ENCODE measurements at places on chromosomes 11 and 22. TPM values are rescaled to one million over a fixed set of nuclear protein-coding genes. Genes with fewer than 3 reads are reported as not detected.

DNA sequence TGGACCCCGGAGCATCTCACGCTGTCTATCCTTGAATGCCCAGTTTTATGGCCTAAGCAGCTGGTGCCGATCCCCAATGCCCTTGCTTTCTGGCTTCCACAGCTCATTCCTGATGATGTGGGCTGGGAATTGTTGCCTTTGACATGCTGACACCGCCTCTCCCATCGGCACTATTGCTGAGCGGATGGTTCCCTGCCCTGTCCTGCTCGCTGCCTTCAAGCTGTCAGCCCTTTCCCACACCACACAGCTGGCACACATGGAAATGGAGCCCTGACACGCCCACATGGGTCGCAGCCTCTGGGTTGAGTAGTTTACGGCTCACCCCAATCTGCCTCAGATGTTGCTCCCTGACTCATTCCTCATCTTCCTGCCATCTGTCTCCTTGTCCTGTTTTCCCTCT, 110.2 kb upstream of the SESN3 start:
- DNase-seq, result no peak

DNA sequence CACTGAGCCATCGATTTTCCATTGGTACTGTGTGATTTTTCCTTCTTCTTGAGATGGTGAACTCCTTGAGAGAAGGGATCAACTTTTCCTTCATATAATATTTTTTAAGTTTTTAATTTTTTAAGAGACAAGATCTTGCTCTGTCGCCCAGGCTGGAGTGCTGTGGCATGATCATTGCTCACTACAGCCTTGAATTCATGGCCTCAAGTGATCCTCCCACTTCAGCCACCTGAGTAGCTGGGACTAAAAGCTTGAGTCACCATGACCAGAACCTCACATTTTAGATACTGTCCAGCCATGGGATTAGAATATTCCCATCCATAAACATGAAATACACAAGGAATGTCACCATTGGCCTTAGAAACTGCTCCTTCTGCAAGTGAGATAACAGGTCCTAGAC, 66.9 kb upstream of the CHRM4 start:
- DNase-seq, result no peak

GRCh38 chr11:73386016-73386415, 9.8 kb downstream of the RELT start:
- DNase-seq, result no peak

GRCh38 chr22:39135092-39135896, 17.2 kb downstream of the CBX7 start:
- peak; percentile 50 for DNase-seq

DNA sequence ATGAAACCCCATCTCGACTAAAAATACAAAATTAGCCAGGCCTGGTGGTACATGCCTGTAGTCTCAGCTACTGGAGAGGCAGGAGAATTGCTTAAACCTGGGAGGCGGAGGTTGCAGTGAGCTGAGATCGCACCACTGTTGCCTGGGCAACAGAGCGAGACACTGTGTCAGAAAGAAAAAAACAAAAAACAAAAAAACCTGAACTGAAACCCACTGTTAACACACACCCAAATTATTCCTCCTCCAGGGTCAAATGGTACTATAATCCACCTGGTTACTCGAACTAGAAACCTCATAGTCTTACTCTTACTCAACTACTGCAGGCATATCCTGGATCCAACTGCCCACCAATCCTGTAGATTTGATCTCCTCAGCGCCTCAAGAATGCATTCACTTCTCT, 35.5 kb downstream of the USP28 start:
- DNase-seq, result no peak

DNA sequence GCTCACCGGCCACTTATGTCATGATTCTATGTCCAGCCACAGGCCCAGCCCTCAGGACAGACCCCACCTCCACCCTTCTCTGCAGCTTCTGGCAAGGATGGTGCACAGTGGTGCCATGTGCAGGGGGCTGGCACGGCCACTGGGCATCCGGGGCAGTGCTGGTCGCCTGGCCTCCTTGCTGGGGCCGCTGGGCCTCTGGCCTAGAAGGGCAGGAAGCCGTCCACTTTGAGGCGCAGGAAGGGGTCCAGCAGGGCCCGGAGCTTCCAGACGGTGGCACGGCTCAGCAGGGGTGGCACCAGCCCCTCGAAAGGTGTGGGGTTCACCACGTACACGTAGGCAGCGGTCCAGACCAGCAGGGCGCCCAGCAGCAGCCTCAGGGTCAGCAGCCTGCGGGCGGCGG, 2.4 kb downstream of the CCDC188 start:
- no peak for DNase-seq

Gene HSPB2
- 1.0 TPM for total RNA-seq

Measured in H1 (cell line).